Daoy (cell line): ENCODE measurements at places on chromosomes 6 and 20. TPM values are rescaled to one million over a fixed set of nuclear protein-coding genes. Genes with fewer than 3 reads are reported as not detected.

Gene CRISP2
- 0.23 and 1.1 TPM in 2 replicates for total RNA-seq

Gene HLA-F
- total RNA-seq = 19.9 and 21.8 TPM in 2 replicates

Gene RAB44
- total RNA-seq = under 0.01 and 0.65 TPM in 2 replicates

Gene RGS17
- total RNA-seq = 8.3 and 8.7 TPM in 2 replicates

Gene ZKSCAN8
- 11.9 and 16.3 TPM in 2 replicates for total RNA-seq

Gene GJA1
- total RNA-seq = 80.6 and 103 TPM in 2 replicates

Gene NMBR
- not detected in 2 replicates for total RNA-seq

Gene C6orf141
- 7.3 and 13.2 TPM in 2 replicates for total RNA-seq

Gene MYLIP
- 10.5 and 11.4 TPM in 2 replicates for total RNA-seq

GRCh38 chr6:86952991-86953390 lies 15.7 kb downstream of the HTR1E start:
- DNase-seq = no peak

DNA sequence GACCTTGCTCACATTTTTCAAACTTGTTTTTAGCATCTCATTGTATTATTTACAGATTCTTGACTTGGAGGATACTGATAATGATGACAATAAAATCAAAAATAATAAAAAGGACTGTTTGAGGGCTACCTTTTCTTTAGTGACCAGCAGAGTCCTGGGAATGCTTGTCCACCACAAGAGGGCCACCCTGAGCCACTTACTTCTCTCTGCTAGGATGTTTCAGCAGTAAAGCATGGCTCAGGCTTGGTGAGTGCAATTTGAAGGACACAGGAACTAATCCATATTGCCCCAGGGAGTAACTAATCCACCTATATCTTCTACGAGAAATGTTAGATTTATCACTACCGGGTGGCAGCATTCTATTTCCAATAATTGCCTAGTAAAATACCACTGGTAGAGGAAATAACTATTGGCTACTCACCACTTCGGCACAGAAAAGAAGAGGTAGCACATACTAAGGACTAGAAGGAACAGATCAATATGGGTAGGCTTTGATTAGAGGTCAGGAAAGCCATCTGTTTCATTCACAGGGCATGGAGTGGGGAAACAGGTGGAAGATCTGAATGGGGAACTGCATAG lies 5.8 kb upstream of the KIAA0408 start:
- peak; percentile 64 for DNase-seq

GRCh38 chr6:37557645-37558114 lies 58.0 kb upstream of the CCDC167 start:
- DNase-seq = peak; percentile 81

- no peak for DNase-seq
Measured at GRCh38 chr6:153947808-153948447, 91.1 kb upstream of the OPRM1 start.

GRCh38 chr20:58973866-58974265 lies 7.2 kb upstream of the NELFCD start:
- no peak for DNase-seq

GRCh38 chr6:167951781-167952511 lies 45.5 kb upstream of the KIF25 start:
- no peak for DNase-seq

- peak; percentile 24 for DNase-seq
Measured at GRCh38 chr20:50395251-50395729, 114.9 kb upstream of the PTPN1 start.

DNA sequence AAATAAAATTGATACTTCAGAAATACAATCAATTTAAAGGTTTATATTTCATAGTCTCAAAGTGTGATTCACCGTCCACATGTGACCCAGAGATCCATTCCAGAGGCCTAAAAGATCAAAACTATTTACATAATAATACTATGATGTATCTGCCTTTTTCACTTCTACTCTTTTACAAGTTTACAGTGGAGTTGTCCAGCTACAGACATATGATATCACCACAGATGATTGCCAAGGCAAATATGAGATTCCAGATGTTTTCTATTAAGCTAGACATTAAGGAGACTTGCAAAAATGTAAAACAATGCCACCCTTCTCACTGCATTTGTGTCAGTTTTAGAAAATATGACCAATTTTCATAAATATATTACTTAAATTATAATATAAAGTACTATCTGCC lies 443.7 kb downstream of the GJA1 start:
- DNase-seq = no peak

GRCh38 chr6:128327890-128328289 lies 192.5 kb downstream of the PTPRK start:
- peak; percentile 17 for DNase-seq

GRCh38 chr20:47139934-47140535 lies 216.5 kb downstream of the ZMYND8 start:
- no peak for DNase-seq

GRCh38 chr6:11854408-11855165 lies 76.0 kb upstream of the ADTRP start:
- DNase-seq = peak; percentile 71

- peak; percentile 56 for DNase-seq
Measured at GRCh38 chr20:11266571-11266970, 592.8 kb upstream of the JAG1 start.

DNA sequence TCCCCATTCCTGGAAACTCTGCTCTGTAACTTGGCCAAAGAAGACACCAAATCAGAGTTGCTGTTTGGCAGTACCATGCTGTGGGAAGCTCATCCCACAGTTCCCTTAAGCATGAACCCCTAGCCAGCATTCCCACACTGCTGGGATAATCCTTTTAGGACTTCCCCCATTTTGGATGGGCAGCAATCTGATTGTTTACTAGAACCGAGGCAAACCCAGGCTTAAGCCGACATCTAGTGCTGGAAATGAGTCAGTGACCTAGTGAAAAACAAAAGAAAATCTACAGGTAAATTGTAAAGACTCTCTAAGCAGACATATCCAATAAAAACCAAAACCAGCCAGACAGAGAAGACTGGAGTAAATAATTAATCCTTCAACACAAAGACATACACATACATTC lies 5.2 kb downstream of the DNAH8 start:
- no peak for DNase-seq

- DNase-seq = no peak
Measured at GRCh38 chr6:128033156-128033555, 132.3 kb upstream of the THEMIS start.

DNA sequence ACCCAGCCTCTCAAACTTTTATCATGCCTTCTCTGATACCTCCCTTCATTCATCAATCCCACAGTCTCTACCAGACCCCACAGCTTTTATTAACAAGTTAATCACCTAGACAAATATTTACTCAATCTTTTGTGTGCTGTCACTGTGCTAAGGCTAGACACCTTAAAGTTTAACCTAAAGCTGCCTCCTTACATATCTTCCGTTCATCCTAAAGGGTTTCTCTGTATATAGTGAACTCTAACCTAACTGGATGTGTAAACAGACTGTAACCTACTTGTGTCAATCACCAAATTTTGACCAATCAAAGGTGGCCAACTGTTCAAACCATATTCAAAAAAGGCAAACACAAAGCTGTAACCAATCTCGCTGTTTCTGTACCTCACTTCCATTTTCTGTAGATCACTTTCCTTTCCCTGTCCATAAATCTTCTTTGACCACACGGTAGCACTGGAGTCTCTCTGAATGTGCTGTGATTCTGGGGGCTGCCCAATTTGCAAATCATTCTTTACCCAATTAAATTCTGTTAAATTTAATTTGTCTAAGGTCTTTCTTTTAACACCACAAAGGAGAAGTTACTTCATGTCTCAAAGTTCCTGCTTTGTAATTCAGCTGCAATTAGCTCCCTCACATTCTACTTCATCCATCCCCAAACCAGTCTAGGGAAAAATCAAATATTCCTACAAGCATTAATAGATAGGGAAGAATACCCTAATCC lies 72.5 kb downstream of the ARHGAP18 start:
- no peak for DNase-seq
